ENCODE measurements at places on chromosomes 2 and 18.

GRCh38 chr2:100264121-100264520, 58.2 kb downstream of the LONRF2 start:
- no peak for DNase-seq

GRCh38 chr2:135893374-135893794, 17.1 kb upstream of the MCM6 start:
- DNase-seq: no peak

DNA sequence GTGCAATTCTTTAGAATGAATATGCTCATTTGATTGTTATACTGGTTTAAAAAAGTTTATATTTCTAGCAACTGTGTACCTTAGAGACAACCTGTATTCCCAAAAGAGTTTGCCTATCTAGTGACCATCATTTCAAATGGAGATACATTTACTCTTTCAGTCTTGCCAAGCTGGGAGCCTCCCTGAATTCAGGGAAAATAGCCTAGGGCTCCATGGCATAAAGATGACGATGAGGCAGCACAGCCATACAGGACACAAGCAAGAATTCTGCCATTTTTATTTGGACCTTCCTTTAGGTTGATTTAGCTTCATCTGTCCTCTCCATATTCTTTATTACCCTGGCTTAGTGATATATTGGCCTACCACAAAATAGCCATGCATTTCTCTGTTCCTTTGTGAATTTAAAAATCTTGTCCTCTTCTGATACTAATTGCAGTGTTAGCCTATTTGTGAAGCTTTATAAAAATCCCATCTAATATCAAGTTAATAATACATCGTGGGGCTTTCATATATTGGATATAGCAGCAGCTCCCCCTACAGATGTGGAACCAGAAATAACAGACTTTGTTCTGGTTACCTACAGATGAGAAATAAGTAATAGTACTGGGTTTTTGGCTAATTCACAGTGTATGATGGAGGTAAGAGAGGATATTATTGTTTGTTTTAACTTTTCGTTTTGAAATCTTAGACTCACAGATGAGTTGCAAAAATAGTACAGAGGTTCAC, 1661.9 kb upstream of the PIK3C3 start:
- DNase-seq: no peak

DNA sequence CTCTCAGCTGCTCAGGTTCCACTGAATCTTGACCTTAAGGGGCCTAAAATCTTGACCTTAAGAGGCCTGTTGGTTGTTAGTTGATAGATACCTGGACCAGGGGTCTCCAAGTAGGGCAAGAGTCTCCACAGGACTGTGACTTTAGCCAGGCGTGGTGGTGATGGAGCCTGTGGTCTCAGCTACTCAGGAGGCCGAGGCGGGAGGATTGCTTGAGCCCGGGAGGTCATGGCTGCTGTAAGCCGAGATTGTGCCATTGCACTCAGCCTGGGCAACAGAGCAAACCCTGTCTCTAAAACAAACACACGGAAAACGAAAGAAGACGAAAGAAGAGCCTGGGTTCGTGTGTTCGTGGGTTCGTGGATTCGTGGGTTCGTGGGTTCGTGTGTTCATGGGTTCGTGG, 120.2 kb upstream of the CTDP1 start:
- no peak for DNase-seq

GRCh38 chr18:12366379-12366778, 10.6 kb downstream of the AFG3L2 start:
- no peak for DNase-seq

- no peak for DNase-seq
Observed at GRCh38 chr2:113777371-113777770, 20.9 kb upstream of the SLC35F5 start.

DNA sequence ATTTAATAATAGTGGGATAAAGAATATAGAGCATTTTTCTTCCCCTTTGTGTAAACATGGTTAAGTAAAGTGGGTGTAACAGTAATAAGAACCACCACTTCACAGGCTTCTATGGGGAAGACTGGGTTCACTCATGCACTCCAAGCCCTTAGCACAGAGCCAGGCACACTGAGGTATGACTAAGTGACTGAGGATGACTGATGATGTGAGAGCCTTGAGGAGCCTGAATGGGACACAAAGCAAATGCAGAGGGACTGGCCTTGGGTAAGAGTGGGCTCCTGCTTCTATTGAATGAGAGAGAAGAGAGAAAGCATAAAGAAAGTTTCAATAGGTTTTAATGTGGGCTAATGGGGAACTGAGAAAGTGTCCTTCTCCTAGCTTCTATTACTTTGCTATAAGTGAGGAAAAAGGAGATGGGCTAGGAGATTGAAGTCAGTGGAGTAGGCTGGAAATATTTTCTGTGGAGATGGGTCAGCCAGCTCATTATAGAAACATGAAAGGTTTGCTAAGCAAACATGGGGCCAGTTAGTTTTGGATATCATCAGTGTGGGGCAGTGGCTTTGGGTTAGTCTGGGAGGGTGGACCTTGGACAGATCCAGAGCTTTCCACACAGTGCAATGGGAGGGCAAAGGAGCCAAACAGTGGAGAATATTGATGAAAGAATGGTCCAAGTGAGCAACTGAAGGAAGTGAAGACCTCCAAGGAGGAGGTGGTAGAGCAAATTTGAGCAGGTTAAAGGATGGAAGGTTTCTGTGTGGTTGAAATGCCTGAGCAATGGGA, 20.6 kb downstream of the IL1F10 start:
- no peak for DNase-seq

- no peak for DNase-seq
Observed at GRCh38 chr2:31748041-31748440, 167.3 kb upstream of the SRD5A2 start.

DNA sequence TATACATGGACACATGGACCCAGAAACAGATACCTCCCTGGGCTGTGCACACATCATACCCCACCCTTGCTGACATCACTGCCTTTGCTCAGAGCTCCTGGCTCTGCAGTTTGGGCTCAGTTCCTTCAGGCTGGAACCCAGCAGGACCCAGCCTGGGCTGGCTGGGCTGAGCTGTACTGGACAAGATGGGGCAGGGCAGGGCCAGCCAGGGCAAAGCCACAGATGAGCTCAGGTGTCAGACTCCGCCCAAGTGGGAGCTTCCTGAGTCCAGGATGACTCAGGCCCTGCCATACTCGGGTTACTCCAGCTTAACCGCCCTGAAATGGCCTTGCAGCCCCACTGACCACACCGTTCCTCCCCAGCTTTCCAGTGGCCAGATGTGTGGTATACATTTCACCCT, 284.9 kb downstream of the OSR1 start:
- no peak for DNase-seq

DNA sequence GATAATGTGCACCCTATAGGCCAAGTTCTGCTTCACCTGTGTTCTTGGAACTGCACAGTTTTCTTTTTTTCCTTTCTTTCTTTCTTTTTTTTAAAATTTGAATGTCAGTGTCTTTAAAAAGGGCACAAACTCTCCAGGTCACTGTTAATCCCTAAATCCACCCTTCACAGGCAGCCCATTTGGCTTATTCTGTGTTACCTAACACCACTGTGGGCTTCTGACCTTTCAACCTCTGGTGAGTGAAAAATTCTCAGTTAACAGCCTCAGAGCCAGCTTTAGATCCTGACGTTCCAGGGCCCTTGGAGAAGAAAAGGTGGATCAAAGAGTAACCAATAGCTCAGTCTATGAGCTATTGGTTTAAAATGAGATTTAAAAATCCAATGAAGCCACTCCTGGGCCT, 6.8 kb upstream of the CETN1 start:
- DNase-seq: no peak

GRCh38 chr2:145041706-145042105, 521.8 kb upstream of the ZEB2 start:
- no peak for DNase-seq

Data from CD4-positive, alpha-beta memory T cell (primary cell).